EL (cell line): ENCODE measurements at places on chromosomes 5 and 9.

DNA sequence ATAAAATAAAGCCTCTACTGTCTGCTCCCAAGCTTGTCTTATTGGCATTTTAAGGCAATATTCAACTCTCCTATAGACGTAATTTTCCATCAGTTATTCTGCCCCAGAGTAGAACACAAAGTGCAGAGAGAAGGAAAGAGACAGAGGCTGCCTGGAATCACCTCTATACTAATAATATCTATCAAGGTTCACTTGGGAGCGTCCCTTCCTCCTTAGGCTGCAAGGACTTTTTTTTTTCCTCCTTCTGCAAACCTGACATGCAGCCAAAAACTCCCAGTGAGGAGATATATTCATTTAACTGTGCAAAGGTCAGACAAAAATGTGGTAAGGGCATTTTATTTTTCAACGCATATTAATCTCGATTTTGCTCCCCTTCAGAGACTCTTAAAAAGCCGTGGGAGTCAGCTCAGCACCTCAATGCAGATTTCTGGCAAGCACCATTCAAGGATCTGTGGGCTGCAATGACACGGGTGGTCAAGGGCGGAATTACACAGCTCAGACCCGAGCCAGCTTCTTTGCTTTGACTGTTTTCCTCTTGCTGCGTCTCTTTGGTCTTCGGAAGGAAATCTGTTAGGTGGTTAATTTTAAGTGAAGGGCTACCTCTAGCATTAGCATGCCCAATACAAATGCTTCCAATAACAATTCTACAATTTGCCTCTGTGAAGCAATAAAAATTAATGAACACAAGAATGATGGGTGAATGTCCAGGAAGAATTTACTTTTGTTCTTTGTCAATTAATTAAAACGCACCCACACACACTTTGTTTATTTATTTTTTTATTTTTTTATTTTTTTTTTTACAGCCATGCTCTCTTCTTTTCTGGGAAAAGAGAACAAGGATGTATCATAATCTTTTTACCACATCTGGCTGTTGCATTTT is 587.7 kb upstream of the GRAMD2B start:
- DNase-seq = peak; percentile 31

- DNase-seq = no peak
These were observed 29.7 kb upstream of the AUH start for GRCh38 chr9:91391412-91391811.

DNA sequence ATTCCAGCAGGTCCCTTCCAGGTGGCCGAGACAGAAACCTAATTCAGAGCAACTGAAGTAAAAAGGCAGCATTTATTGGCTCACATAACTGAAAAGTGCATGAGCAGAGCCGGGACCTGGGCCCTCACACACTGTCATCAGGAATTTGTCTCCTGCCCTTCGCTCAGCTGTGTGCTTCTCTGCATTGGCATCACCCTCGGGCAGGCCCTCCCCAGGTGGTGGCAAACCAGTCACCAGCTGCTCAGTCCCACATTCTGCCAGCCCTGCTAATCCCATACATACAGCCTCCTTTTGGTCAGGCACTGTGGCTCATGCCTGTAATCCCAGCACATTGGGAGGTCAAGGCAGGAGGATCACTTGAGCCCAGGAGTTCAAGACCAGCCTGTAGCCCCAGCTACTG is 11.5 kb upstream of the CPLX2 start:
- DNase-seq = no peak

- peak; percentile 45 for DNase-seq
These were observed 353.6 kb downstream of the SLIT3 start for GRCh38 chr5:168947212-168947868.

GRCh38 chr5:120538149-120538548 is 74.0 kb downstream of the PRR16 start:
- peak; percentile 74 for DNase-seq

DNA sequence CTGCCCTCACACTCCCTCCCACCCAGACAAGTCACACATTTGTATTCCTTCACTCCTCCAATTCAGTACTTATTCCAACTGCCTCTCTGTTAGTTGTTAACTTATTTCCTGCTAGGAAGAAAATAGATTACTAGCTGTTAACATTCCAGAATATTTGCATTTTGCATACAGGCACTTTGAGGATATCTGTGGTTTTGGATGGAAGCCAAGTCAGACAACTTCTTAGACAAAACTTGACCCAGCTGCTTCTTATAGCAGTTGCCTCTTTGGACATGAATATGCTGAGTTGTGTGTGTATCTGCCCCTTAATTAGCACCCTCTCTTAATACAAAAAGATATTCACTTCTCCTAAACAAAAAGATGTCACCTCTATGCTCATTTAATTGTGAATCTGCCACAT is 1280.6 kb upstream of the ACO1 start:
- DNase-seq = no peak

- no peak for DNase-seq
These were observed 41.1 kb upstream of the TCF7 start for GRCh38 chr5:134073404-134073803.

GRCh38 chr5:124262991-124263571 is 483.4 kb downstream of the ZNF608 start:
- DNase-seq = no peak

GRCh38 chr9:4784403-4784802 is 8.3 kb upstream of the RCL1 start:
- no peak for DNase-seq

GRCh38 chr5:180286-180918 is 10.9 kb upstream of the LRRC14B start:
- no peak for DNase-seq

- no peak for DNase-seq
These were observed 59.4 kb downstream of the ANXA1 start for GRCh38 chr9:73210886-73211666.

GRCh38 chr9:72271613-72272478 is 93.2 kb downstream of the ZFAND5 start:
- peak; percentile 49 for DNase-seq

DNA sequence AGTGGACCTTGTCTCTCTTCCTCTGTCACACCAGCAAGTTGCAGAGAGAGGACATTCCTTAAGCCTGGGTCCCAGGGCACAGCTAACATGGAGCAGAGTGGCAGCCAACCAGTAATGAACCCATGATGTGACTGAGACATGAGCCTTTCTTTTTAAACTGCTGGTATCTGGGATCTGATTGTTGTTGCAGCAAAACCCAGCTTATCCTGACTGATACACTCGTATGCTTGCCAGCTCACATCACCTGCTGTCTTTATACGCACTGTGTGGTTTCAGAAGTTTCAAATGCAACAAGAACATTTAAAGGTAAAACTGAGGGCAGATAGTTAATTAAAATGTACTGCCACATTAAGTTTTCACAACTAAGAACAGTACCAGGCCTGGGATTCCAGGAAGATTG is 97.1 kb downstream of the HSD17B3 start:
- no peak for DNase-seq

DNA sequence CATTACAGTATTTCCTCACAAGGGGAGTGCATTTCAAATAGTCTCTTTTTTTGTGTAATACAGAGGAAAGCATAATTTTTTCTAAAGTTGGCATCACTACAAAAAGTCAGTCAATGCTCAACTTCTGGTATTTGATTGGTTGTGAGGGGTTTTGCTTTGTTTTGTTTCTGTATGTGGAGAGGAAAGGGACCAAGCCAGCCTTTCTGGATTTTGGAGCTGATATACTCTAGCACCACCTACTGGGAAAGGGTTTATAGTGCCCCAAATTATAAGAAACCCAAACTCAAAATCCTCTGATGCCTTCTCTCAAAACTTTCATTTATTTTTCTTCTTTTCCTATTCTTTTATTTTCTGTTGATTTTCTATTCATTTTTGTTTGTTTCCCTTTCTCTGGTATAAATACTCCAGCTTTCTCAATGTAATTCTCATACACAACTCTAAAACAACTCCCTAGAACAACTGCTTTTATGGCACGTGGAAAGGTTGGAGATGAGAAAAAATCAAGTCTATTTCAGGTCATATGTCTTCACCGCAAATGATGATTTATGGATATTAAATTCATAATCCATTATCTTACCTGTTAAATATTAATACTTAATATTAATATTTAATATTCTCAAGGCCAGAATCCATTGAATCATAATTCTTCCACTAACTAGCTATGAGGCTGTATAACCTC is 69.5 kb upstream of the ANXA1 start:
- DNase-seq = peak; percentile 47

DNA sequence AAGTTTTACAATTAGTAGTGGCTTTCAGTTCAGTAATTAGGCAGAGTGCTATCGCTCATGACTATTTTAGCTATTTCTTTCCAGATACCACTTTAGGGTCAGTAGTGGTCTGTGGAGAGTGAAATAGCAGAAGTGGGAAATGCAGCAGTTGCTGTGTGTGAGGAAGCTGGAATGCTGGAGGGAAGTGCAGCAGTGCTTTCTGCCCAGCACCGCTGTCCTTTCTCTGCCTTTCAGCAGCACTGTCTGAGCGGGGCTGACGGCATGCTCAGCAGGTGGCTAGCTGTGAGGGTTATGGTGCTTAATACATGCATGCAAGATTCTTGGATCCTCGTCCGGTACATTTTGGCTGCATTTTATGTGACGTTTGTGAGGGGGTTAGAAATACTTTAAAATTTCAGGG is 213.9 kb downstream of the PBX3 start:
- no peak for DNase-seq

- DNase-seq = no peak
These were observed 74.1 kb downstream of the TEK start for GRCh38 chr9:27183131-27183530.

DNA sequence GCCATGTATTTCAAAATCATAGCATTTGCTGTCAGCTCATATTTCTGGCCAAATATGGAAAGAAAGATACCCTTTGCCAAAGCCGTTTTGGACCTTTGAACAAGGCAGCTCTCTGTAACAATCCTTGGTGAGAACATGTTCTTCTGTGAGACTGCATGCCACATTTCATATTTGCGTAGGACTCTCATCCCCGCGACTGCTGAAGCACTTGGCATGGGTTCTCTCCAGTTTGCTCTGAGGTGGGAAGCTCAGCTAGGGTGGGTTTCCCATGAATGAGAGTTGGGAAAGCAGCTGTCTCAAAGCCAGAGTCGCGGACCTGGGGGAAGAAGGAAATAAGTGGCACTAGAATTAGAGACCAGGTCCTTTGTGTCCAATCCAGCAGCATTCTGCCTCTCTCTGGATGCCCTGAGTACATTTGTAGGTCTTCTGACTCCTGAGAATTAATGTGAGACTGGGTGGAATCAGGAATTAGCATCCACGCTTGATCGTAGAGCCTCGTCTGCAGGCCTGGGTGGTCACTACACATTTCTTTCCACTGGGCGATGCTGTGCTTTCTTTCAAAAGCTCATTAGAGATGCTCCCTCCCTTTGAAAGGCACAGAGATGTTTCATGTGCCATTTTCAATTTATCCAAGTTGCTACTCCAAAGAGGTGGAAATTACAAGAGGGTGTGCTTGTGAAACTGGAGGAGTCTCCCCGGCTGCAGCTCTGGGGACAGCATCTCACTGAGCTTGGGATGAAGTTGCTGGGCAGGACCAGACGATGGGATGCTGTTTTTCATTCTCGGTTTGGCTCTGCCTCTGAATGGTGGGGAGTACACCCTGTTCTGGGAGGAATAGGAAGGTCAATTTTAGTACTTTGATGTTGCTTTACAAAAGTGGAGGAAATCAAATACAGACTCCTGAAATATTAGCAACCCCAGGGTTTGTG is 197.2 kb downstream of the GADD45G start:
- no peak for DNase-seq

DNA sequence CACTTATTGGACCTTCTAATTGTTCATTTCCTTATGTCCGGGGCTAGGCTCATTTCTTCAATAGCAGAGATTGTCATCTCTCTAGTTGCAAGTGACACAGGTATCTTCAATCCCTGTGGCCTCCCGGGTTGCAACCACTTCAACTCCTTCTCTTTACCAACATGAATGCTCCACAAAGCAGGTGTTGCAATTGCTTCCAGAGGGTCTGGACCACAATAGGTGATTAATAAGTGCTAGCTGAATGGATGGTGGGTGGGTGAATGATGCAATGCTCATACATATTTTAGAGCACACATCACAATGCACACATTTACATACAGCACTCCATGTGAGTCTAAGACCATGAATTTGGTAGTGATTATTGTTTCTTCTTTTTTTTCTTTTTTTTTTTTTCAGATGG is 2.6 kb downstream of the CEMIP2 start:
- peak; percentile 78 for DNase-seq

GRCh38 chr9:101736717-101737116 is 1.7 kb downstream of the GRIN3A start:
- peak; percentile 2 for DNase-seq

- peak; percentile 8 for DNase-seq
These were observed 312.1 kb downstream of the TMEM232 start for GRCh38 chr5:110414360-110414759.

DNA sequence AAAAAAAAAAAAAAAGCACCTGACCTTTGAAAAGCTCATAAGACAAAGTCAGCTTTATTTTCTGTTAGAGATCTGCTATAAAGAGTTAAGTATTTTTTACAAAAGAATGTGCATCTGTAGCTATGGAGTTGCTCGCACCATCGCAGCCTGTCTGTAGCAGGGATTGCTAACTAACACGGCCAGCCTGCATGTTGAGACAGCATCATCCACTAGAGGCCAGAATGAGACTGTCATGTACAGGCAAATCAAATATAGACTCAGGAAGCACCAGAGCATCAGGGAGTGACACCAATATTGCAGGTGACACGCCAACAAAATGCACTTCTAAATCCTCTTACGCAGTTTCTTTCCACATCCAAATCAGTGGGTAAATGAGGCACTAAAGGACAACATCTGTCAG is 136.3 kb upstream of the RASEF start:
- peak; percentile 16 for DNase-seq

- no peak for DNase-seq
These were observed 37.8 kb upstream of the CRB2 start for GRCh38 chr9:123318202-123318601.

DNA sequence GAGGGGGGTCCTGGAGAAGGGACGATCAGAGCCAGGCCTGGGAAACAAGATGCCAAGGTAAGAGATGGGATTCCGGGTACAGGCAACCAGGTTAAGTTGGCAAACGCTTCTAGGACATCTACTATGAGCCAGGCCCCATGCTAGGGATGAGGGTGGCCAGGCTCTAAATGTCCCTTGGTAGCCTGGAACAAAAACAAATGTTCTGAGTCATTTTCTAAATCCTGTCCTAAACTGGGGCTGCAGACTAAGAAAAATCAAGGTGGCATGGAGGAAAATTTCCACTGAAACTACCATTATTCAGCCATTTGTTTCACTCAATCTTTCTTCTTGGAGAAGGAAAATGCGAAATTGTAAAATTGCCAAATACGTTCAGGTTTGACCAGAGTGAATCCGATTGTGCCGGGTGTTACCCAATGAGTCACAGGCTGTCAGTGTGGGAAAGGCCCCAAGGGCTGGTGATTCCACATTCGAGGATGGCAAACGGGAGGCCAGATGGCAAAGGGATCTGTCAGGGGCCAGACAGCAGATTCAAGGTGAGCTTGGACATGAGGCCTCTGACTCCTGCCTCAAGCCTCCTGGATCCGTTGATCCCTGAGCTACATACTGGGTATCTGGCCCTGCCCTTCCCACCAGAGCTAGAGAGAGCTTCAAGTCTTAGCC is 57.6 kb downstream of the PAX5 start:
- peak; percentile 68 for DNase-seq
